Osteocyte (in vitro differentiated cells): ENCODE measurements at places on chromosomes 7 and 10. TPM values are rescaled to one million over a fixed set of nuclear protein-coding genes. Genes with fewer than 3 reads are reported as not detected.
A peak's percentile ranks its signal among the peaks of the same experiment; 100 is the strongest.

DNA sequence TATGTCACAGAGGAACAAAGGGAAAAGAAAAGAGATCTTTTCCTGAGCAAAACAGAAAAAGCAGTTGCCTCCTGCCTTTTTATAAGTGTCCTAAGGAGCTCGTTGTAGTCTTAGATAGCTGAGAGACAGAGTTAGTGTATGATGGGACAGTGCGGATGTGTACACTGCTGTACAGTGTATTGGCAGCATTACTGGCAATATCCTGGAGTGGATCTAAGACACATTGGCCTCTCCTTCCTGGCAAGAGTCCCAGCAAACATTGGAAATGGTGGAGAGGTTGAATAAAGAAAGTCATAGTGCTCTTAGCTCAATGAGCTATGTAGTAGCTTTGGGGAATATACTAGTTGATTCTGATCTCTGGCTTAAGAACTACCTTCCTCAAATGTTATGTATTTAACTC is 22.7 kb downstream of the GARS1 start:
- no peaks in the 10 kb centered on the region for H3K27me3 ChIP-seq
- DNase-seq = no peak
- H3K4me1 ChIP-seq = peaks cover 16% of the 10 kb centered on the region

GRCh38 chr10:11012421-11013295 is 5.0 kb upstream of the CELF2 start:
- H3K27ac ChIP-seq = no peak overlapping the region
- no peaks in the 10 kb centered on the region for H3K36me3 ChIP-seq
- no peak for DNase-seq

Gene CACNB2
- total RNA-seq = 0.43 TPM in 1 of 2 replicates, not detected in the other

Gene TMEM213
- not detected in 2 replicates for total RNA-seq

Gene SOSTDC1
- total RNA-seq = not detected in 2 replicates

Gene PDE6C
- total RNA-seq = not detected in 2 replicates

GRCh38 chr7:54960517-54960916 is 58.3 kb upstream of the EGFR start:
- H3K36me3 ChIP-seq = no peaks in the 10 kb centered on the region
- no peak for DNase-seq
- H3K4me1 ChIP-seq = no peaks in the 10 kb centered on the region
- no peak overlapping the region for H3K4me3 ChIP-seq
- H3K27ac ChIP-seq = no peak overlapping the region

GRCh38 chr7:14271441-14271840 is 282.0 kb upstream of the ETV1 start:
- no peaks in the 10 kb centered on the region for H3K36me3 ChIP-seq
- H3K27ac ChIP-seq = no peak overlapping the region
- no peak overlapping the region for H3K4me3 ChIP-seq
- no peaks in the 10 kb centered on the region for H3K4me1 ChIP-seq

DNA sequence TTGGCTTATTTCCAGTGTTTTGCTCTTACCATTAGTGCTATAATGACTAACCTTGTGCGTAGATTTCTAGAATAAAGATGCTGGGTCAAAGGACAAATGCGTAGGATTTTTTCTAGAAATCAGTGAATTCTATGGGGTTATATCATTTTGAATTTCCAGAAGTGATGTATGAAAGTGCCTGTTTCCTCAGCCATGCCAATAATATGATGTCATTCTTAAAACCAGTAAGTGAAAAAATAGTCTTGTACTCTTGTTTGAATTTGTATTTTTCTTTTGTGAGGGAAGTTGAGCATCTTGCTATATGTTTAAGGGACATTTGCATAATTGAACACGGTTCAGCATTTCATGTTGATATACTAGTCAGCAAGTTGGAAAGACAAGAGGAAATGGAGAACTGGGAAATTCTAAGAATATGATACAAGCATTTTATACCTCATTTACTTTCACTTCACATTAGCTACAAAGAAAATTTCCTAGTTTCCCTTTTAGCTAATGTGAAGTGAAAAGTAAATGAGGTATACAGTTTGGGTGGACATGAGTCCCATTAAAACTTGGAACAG is 3.8 kb upstream of the DNAH11 start:
- no peak for DNase-seq
- H3K4me3 ChIP-seq = no peak overlapping the region
- peaks cover 38% of the 10 kb centered on the region for H3K27me3 ChIP-seq
- no peak overlapping the region for H3K27ac ChIP-seq
- no peaks in the 10 kb centered on the region for H3K36me3 ChIP-seq

DNA sequence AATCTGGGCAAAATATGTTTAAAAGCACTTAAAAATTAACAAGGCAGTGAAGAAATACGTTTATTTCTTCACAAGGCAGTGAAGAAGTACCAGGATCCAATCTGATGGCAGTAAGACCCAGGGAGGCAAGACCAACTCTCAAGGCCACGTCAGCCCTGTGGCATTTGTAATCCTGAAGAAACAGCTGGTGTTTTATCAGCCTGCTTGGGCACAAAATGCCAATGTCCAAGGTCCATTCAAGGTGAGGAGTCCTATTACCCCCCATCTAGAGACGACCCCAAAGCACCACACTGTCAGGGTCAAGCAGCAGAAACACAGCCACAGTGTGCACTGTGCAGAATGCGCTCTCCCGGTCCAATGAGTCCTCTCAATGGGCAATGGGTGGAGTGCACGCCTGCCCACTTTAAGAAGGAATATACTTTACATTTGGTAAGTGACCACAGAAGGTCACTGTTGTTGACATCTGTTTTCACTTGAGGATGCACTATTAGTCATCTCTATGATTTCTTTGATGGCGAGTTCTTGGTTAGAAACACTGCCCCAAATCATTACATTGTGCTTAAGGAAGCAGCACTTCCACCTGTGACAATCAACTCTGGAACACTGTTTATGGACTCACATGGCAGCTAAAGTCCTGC is 12.8 kb downstream of the CPXM2 start:
- no peak overlapping the region for H3K27ac ChIP-seq
- H3K4me3 ChIP-seq = no peak overlapping the region
- no peaks in the 10 kb centered on the region for H3K27me3 ChIP-seq
- H3K36me3 ChIP-seq = no peaks in the 10 kb centered on the region
- DNase-seq = no peak
- no peaks in the 10 kb centered on the region for H3K4me1 ChIP-seq

Gene SPRN
- total RNA-seq = 2.2 and 2.7 TPM in 2 replicates

DNA sequence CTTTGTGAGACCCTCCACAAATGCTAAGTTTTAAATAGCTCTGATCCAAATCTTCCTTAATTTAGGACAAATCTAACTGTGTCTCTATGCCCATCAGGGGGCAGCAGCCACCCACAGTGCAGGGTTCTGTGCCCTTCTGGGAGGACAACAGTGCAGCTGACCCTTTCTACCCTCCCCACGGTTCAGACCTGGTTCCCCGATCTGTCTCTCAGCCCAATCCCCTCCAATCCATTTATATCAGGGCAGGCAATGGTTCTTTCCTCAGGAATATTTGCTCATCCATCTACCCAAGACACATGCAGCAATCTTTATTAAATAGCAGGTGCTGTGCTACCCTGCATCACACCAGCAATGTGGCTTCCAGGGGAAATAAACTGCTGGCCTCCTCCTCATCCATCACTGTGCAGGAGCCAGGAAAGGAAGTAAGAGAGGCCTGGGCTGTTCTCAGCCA is 4.0 kb upstream of the RBM28 start:
- peaks cover 20% of the 10 kb centered on the region for H3K27me3 ChIP-seq
- H3K27ac ChIP-seq = no peak overlapping the region
- no peak overlapping the region for H3K4me3 ChIP-seq
- peaks cover 8% of the 10 kb centered on the region for H3K4me1 ChIP-seq

DNA sequence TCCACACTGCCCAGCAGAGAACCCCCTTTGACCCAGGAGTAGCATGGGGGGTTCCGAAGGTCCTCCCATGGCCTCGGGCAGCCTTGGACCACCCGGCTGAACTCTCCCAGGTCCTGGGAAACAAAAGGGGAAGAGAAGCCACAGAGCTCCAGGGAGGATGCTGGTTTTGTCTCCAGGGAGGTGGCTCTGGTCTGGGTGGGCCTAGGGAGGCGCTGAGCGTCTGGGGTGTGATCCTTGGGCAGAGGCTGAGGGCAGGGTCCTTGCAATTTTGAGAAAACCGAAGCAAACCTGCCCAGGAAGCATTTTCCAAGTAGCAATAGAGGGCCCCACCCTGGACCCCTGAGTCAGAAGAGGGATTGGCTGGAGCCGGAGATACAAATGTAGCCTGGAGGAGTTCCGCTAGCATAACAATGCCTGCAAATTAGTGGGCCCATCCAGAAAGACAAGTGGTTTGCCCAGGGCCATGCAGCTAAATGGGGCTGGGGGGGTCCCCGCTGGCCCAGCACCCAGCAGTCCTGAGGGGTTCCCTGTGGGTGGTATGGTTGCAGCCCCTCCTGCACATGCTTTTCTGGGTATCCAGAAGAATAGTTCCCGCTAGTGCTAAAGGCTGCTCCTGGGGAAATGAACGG is 2.0 kb downstream of the UTF1 start:
- no peak overlapping the region for H3K27ac ChIP-seq
- H3K4me3 ChIP-seq = no peak overlapping the region
- no peaks in the 10 kb centered on the region for H3K36me3 ChIP-seq
- H3K27me3 ChIP-seq = peaks cover 62% of the 10 kb centered on the region

DNA sequence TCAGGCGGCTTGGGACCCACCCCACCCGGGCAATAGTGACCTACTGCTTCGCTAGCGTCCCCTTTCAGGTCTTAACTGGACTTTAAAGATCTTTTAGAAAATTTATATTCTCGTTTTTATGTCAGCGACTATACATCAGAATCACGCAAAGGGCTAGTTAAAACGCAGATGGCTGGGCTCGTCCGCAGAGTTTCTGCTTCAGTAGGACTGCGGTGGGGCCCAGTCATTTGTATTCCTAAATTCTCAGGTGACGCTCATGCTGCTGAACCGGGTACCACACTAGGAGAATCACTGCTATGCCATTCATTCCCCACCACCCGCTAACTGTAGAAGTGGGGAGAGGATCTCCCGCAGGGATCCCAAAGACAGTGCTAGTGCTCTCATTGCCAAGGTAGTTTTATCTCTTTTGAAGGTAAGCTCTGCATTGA is 12.0 kb upstream of the SP8 start:
- H3K36me3 ChIP-seq = no peaks in the 10 kb centered on the region
- DNase-seq = no peak
- no peak overlapping the region for H3K27ac ChIP-seq
- H3K4me3 ChIP-seq = peak overlapping the region; percentile 56
- H3K27me3 ChIP-seq = peaks cover 56% of the 10 kb centered on the region

Gene RAMP3
- not detected in 2 replicates for total RNA-seq

DNA sequence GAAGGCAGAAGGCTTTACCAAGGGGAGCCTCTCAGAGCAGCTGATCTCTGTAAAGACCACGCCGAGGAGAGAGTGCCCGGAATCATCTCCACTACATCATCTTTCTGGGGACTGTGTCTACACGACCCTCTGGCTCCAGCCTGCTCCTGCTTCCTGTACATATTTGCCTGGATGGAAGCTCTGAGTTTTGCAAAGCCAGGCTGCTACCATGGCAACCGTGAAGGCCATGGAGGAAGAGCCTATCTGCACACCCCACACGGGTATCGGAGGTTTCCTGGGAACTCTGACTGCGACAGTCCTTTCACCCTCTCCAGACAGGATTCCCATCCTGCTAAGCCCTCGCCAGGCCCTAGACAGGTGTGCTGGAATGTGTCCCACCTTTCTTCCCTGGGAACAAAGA is 83.4 kb upstream of the TNRC18 start:
- H3K27me3 ChIP-seq = no peaks in the 10 kb centered on the region
- H3K27ac ChIP-seq = no peak overlapping the region
- H3K4me1 ChIP-seq = peaks cover 19% of the 10 kb centered on the region
- H3K4me3 ChIP-seq = no peak overlapping the region

DNA sequence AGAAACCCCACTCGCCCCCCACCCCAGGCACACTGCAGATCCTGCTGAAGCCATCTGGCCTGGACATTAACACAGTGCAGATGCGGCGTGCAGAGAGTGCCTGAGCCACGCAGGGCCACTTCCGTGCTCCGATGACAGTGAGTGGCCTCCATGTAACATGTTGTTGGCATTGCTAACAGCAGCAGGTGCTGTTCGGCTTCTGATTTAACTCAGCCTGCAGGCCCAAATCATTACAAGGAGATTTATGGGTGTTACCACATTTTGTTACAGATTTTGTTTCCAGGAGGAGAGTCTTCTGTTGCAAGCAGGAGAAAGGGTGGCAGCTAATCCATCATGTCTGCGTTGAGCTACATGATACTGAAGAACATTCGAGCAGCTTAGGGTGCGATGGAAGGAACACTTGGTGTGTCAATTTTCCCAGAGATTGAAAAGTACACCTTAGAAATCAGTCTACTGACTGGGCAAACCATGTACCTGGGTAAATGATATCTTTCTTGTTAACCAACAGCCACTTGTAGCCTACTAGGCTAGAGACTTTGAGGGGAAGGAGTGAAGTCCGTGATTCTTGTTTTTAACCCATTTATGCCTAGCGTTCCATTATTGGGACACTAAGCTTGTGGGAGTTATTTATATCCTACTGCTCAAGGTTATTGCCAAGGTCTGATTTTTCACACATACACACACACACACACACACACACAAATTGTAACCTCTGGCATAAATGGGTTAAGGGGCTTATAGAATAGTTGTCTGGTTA is 90.0 kb downstream of the JCAD start:
- no peak for DNase-seq
- H3K4me3 ChIP-seq = no peak overlapping the region

DNA sequence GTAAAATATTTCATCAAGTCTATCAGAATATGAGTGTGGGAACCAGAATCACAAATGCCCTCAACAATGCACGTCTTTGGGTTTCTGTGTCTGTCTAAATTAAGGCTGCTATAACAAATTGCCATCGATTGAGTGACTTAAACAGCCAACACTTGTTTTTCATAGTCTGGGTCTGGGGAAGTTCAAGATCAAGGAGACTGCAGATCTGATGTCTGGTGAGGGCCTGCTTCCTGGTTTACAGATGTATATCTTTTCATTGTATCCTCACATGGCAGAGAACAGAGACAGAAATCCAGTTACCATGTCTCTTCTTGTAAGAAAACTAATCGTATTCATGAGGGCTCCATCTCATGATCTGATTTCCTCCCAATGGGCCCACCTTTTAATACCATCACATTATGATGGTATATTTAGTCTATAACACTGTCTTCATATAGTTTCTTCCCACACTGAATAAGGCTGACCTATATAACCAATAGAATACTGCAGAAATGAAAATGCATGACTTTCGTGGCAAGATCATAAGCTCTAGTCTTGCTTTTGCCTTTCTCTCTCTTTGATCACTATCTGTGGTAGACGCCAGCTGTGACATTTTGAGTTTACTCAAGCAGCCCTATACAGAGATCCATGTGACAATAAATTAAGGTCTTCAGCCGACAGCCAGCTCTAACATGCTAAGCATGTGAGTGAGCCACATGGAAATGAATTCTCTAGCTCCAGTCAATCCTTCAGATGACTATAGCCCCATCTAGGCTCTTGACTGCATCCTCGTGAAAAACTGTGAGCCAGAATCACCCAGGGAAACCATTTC is 51.9 kb downstream of the THSD7A start:
- no peak overlapping the region for H3K4me3 ChIP-seq
- no peaks in the 10 kb centered on the region for H3K27me3 ChIP-seq
- peaks cover 3% of the 10 kb centered on the region for H3K4me1 ChIP-seq
- no peak overlapping the region for H3K27ac ChIP-seq

GRCh38 chr10:124918906-124919305 is 23.0 kb upstream of the ZRANB1 start:
- peak overlapping the region; percentile 94 for H3K27ac ChIP-seq
- no peaks in the 10 kb centered on the region for H3K36me3 ChIP-seq
- peaks cover 28% of the 10 kb centered on the region for H3K4me1 ChIP-seq
